Caco-2 (cell line): ENCODE measurements at places on chromosomes 5 and 9. TPM values are rescaled to one million over a fixed set of nuclear protein-coding genes. Genes with fewer than 3 reads are reported as not detected.

Gene IFNB1
- total RNA-seq = not detected in 2 replicates

Gene IFNE
- 0.34 and 1.00 TPM in 2 replicates for total RNA-seq

- DNase-seq = no peak
These were observed 3.8 kb downstream of the TLE4 start for GRCh38 chr9:79575547-79575946.

- no peak for DNase-seq
These were observed 23.3 kb upstream of the STOM start for GRCh38 chr9:121393318-121393717.

Gene LCN10
- not detected in 2 replicates for total RNA-seq

DNA sequence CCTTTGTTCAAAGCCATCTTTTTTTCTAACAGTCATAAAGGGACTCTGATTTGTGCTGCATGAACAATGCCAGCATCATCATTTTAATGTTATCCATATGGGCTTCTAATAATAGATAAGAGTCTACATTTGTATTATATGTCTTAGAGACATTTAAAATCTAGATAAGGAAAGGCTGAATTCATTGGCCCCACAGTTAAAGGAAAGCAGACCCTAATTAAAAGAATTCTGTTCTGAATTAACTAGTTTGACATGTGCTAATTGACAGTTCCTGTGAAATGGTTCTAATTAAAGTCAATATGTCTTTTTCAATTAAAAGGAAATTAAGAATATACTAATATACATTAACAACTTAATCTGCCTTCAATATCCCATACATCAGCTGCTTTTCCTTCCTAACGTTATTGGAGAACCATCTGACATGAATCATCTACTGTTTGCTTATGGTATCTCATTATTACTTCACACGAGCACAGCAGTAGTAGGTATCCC is 104.7 kb downstream of the NR2F1-AS1 start:
- DNase-seq = no peak

- DNase-seq = no peak
These were observed 1.3 kb downstream of the RASA1 start for GRCh38 chr5:87268970-87269377.

DNA sequence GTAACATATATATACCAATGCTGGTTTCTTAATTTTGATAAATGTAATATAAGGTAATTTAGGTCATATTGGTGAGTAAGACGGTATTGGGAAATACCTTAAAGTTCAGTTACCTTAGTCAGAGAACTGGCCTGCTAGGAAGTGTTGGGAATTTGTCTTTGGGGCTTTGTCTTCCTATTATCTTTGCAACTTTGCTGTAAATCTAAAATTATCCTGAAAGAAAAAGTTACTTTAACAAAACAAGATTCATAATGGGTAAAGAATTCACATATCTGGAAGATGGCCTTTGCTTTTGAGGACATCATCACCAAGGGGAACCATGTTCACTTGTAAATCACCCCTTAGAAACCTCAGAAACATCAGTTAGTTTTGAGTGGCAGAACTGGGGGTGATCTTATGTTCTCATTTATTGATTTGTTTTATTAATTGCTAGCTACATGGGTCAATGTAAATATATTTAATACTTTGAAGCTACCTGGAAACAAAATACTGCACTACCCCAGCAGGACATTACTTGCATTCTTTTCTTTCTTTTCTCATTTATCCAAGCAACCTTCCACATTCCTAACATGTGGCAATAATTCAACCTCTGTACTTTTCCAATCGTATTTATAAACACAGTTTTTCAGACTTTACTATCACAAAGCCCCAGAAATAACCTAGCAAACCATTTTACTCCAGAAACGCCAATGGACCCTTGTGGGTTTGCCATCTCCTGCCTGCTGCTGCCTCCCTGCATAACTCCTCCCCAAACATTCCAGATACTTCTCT is 41.4 kb downstream of the GLIS3 start:
- DNase-seq = no peak

- DNase-seq = peak; percentile 27
These were observed 70.0 kb upstream of the KLF9 start for GRCh38 chr9:70484232-70485130.

Gene LEAP2
- total RNA-seq = 1.1 and 4.1 TPM in 2 replicates

Gene MOB3B
- 4.7 and 5.3 TPM in 2 replicates for total RNA-seq

GRCh38 chr5:34844106-34844505 is 5.1 kb downstream of the TTC23L start:
- no peak for DNase-seq

Gene FST
- total RNA-seq = 0.45 and 0.77 TPM in 2 replicates

- DNase-seq = no peak
These were observed 8.9 kb downstream of the PLPPR1 start for GRCh38 chr9:101037430-101037829.

DNA sequence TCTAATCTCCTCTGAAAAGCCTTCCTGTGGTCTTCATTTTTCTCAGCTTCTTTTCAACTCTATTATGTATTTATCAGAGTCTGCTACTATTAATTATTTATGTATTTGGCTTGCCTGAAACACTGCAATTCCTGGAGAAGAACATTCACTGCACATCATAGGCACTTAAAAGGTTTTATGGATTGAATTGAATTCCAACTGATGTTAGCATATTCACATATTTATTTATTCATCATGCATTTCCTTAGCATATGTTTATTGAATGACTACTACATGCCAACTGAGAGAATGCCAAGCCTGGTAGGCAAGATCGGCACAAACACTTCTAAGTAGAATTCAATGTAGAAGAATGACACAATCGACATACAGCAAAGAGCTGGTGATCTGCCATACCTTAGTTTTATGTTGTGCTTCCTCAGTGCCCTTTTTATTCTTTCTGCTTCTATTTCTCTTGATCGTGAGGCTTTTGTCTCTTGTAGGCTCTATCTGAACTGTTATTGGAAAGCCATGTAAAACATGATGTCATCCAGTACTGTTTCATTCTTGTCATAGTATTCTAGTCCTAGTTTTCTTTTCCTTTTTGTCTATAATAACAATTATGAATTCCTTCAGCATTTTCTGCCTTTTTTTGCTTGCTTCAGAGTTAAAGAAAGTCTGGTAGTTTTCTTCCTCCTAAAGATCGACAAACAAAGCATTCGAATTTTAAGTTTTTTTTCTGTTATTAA is 454.2 kb downstream of the TLE4 start:
- DNase-seq = no peak

DNA sequence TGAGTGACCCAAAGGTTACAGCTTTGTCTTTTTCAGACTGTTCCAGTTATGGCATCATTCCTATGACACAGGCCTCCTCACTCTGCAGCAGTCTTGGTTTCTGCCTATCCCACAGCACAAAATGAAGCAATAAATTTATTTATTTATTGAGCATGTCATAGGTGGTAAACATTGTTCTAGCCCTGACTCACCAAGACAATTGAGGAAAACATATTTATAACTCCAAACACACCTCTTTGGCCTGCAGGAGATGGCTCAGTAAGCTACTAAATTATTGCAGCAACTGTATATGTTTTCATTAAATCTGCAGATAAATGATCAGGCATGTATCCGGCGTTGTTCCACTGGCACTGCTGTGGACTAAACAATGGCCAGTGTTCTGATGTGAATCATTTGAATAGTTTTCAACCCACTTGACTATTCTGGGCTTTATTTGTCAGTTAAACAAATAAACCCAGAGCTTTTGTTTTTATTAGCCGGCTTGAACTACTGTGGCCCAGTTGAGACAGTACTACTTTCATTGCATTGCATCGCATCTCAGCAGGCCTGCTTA is 83.2 kb downstream of the FOXD1 start:
- no peak for DNase-seq

Gene FOXD4L3
- total RNA-seq = 0.23 TPM in 1 of 2 replicates, not detected in the other

DNA sequence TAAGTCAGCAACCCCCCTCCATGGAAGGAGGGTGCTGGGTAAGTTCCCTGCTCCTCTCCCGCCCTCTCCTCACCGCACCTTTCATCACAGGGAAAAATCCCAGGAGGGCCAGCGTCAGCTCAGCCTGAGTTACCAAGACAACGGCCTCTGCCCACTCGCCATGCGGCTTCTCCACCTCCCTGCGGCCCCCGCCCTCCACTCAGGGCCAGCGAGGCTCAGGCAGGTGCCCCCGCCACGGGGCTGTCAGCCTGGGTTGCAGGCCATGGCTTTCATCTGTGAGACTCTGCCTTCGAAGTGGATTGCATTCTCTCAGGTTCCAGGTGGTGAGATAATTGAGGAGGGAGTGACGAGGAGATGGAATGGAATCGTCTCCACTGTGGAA is 27.2 kb upstream of the LAMC3 start:
- no peak for DNase-seq

Gene PCDHA13
- total RNA-seq = not detected in 2 replicates

Gene BTNL8
- 6.0 and 7.3 TPM in 2 replicates for total RNA-seq

- peak; percentile 62 for DNase-seq
These were observed 1.6 kb upstream of the SEC16A start for GRCh38 chr9:136484153-136485048.

DNA sequence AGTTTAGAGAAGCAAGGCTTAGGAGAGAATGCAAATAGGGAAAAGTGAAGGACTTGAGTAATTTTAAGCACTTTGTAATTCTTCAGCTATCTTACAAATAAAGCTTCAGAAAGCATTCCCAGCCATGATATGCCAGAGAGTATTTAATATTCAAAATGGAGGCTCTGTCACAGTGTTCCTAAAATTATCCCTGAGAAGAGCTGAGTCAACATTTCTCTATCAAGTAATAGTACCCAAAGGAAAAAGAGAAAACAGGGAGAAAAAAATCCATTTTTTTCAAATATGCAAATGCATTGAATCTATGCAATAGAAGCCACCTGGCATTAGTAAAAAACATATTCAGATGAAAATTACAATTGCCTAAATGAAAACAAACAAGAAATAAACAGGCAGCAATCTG is 392.6 kb upstream of the FAM174A start:
- no peak for DNase-seq

GRCh38 chr5:141713616-141714309 is 31.7 kb upstream of the ARAP3 start:
- DNase-seq = peak; percentile 74

DNA sequence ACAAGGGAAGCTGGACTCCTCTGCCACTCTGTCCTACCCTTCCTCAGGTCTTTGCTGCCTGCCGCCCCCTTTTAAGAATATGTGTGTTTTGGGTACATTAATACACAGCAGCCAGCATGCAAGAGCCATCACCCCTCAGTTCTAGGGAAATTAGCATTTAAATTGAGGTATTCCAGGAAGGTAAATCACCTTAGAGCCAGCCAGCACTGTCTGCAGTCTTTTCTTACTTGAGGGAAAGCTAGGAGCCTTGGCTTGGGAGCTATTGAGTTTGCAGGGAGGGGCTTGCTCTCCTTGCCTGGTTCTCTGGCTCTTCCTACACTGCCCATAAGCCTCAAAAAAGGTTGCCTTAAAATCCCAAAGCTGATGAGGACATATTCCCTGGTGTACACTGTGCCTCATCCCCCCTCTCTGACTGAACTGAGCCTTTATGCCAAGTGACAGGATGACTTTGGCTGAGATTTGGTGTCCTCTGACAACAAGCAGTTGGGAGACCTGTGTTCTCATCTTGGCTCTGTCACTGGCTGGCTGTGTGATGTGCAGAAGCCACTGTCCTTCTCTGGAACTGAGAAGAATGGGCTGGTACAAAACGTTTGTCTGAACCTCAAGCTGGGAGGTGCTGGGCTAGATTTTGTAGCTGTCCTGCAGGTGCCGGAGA is 54.1 kb downstream of the TRIM32 start:
- no peak for DNase-seq

DNA sequence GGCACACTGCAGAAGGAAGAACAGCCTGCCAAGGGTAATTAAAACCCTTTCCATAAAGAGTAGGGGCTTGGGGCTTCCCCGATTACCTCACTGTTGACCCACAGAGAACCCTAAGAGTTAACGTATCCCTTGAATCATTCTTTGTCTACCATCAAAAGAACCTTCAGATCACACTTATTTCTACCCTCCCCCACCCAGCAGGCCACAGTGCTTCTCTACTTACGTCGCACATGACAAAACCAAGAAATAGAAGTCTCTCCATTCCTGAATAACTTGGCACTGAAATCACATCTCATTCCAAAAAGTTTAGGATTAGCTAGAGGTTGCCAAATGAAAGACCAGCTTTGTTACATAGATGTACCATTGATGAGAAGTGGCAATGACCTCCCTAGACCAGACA is 268.7 kb upstream of the GAS1 start:
- DNase-seq = no peak

DNA sequence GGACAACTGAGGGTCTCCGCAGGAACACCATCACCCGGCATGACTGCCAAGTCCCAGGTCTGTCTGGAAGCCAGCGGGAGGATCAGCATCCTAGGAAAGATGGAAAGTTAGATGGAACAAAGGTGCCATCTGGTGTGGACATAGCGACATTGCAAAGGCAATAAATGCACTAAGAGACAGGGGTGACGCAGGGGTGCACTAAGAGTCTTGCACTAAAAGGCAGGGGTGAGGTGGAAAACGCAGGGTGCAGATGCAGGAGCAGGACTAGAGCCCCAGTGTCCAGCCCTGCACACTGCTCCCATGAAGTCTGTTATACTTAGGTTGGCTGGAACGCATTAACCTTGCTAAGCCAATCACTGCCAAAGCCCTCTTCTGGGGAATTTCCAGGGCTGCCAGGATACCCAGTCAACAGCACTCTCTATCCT is 15.5 kb downstream of the ATOX1 start:
- peak; percentile 70 for DNase-seq

DNA sequence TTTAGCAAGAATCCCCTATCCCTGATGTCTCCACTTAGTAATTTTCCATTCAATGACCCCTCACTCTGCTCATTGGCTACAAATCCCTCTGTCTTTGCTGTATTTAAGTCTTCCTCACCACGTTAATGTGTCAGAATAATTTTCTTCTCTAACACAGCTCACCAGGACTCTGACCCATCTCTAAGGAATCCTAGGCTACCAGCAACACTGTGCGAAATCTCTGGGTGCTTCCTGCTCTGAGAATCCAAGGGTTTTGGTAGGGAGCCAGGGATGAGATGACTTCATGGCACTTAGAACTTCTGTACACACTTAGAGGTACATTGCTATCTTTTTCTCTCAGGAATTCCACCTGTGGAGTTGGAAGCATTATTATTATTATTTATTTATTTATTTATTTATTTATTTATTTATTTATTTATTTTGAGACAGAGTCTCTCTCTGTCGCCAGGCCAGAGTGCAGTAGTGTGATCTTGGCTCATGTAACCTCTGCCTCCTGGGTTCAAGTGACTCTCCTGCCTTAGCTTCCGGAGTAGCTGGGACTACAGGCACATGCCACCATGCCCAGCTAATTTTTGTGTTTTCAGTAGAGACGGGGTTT is 53.5 kb downstream of the FOXI1 start:
- no peak for DNase-seq

DNA sequence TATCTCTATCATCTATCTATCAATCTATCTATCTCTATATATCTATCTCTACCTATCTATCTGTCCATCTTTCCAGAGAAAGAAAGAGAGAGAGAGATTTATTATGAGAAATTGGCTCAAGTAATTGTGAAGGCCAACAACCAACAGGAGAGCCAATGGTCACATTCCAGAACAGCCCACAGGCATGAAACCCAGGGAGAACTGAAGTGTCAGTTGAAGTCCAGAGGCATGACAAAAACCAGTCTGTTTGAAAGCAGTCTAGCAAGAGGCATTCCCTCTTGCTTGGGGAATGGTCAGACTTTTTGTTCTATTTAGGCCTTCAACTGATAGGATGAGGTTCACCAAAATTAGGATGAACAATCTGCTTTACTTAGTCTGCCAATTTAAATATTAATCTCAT is 87.6 kb upstream of the PLCXD3 start:
- DNase-seq = no peak

Gene MYMK
- total RNA-seq = not detected in 2 replicates

Gene DRD1
- total RNA-seq = not detected in 2 replicates
